Hippocampal formation (tissue), 2 donors: ENCODE measurements at places on chromosomes 3 and 15.
A peak's percentile ranks its signal among the peaks of the same experiment; 100 is the strongest.

DNA sequence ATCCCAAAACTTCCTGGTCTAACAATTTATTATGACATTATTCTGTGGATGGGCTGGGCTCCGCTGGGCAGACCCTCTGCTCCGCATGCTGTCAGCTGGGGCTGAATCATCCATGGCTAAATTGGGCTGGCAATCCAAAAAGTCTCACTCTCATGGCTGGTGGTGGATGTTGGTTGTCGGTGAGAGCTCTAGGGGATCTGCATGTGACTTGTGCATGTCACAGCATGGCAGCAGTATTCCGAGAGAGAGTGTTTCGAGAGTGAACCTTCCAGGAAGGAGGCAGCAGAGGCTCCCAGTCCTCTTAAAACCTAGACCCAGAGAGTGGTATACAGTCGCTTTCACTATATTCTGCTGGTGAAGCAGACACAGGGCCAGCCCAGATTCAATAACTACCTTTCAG lies 9.9 kb downstream of the RARB start:
- no peak for DNase-seq

- DNase-seq, result no peak
Observed at GRCh38 chr15:76178296-76179000, 118.7 kb downstream of the TMEM266 start.

DNA sequence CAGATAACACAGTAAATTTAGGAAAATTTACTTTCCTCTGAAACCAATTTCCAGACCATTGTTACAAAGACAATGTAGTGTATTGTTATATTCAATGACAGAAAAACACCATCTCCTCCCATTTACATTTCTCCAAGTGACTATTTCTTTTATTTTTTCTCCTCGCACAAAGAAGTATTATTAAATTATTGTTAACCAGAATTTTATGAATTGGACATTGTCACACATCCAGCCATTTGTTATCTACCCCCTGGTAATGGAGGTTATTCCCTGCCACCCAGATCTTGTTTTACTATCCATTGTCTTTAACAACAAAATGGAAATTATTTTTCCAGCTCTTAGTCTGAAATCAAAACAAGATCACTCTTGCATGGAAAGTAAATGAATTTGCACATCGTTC lies 511.3 kb downstream of the FGF12 start:
- DNase-seq, result peak; percentile 60

DNA sequence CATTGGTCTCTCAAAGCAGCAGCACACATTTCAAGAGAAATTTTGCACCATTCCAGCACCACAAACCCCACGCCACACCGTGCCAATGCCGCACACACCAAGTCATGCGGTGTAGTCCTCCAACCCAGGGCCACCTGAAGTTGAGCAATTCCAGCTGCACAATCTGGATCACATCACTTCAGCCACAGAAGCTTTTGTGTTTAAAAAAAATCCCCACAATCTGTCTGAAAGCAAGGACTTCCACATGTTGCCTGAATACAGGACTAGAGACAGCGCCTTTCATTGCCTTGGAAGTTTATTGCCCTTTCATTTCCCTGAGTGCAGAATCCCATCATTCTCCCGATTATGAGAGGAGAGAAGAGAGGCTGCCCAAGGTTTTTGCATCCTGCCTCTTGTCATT lies 175.6 kb upstream of the BCL6 start:
- DNase-seq, result no peak

- DNase-seq, result no peak
Observed at GRCh38 chr3:124587053-124587408, 143.2 kb upstream of the UMPS start.

DNA sequence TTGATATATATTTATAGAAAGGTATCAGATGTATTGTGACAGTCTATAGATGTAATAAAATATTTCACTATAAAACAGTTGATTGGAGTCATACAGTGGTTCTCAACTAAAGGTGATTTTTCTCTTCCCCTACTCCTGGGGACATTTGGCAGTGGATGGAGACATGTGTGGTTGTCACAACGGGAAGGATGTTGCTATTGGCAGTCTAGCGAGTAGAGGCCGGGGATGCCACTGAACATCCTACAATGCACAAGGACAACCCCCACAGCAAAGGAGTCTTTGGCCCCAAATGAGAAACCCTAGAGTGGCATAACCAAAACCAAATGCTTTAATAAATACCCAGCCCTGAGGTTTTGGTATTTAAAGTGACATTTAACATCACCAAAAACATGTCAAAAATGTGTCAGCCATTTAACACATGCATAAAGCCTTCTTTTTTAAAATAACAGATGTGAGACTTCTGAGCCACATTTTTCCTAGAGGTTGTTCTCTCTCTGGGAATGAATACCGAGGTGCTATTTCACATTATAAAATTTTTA lies 367.5 kb downstream of the PTPRG start:
- no peak for DNase-seq

DNA sequence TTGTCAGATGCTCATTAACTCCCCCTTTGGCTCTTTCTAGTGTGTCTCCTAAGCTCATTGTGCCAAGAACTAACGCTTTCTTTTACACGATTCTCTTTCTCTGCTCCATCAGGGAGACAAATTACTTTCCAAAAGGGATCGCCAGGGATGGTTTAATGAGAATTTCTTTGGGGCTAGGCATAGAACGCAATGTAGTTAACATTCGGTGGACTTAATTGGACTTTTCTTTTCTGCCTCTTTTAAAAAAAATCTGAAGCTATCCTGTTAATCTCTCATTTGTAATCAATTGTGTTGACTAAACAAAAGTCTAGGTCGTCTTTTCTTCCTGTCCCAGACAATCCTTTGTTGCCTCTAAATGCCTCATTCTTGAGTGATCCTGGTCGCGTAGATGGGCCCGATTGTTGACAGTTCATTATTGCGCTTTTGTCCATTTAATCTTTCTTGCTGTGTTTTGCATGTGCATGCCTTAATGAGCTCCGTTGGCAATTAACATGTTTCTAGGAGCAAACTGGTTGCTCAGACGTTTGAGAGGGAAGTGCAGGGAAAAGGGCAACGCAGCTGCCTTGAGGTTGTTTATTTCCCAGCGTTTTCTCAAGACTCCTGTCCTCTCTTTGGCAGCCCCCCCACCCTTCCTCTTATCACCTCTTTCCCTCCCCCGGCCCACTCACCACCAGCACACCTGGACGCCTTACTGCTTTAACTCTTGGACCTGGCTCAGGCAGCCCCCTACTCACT lies 7.8 kb downstream of the FEZF2 start:
- no peak for DNase-seq
